Thymus (tissue), 14 donors: ENCODE measurements at places on chromosomes 5 and 9. TPM values are rescaled to one million over a fixed set of nuclear protein-coding genes. Genes with fewer than 3 reads are reported as not detected.

Gene PCDH12
- 0.52 TPM for polyA plus RNA-seq

DNA sequence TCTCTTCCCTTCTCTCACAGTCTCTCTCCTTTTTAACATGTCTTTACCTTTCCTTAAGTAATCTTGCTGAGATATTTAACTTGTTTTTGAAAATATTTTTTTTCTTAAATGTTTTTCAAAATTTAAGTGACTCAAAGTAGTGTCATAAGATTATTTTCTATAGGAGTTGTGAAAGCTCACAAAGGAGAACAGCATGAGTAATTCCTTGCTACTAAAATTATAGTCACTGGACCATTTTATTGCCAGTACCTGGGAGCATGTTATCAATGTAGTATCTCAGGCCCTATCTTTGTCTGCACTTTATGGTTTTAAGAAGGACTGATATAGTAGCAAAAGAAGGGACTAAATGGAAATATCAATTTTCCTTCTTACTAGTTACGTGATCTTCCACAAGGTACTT is 181.9 kb downstream of the TMEM232 start:
- no peak for DNase-seq
- no peaks in the 10 kb centered on the region for H3K36me3 ChIP-seq
- no peak overlapping the region for H3K27ac ChIP-seq
- H3K27me3 ChIP-seq = no peaks in the 10 kb centered on the region
- H3K4me3 ChIP-seq = no peak overlapping the region
- no peaks in the 10 kb centered on the region for H3K4me1 ChIP-seq

DNA sequence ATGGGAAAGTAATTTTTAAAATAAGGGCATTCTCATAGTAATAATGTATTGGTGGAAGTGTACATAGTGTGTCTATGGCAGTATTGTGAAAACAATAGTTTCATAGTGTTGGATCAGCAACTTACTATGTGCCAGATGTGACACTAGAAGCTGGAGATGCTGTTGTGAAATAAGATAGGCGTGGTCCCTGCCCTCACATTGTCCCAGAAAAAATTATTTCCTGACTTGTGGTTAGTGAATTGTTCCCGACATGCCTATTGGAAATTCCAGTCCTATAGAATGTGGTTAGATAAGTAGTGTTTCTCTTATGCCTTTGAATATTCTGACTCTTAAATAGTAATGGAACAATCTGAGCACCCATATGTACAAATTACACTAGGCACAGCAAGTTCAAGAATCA is 55.3 kb upstream of the MTAP start:
- no peak for DNase-seq
- H3K36me3 ChIP-seq = no peaks in the 10 kb centered on the region
- H3K4me3 ChIP-seq = no peak overlapping the region
- no peaks in the 10 kb centered on the region for H3K4me1 ChIP-seq
- no peak overlapping the region for H3K27ac ChIP-seq
- H3K27me3 ChIP-seq = no peaks in the 10 kb centered on the region

DNA sequence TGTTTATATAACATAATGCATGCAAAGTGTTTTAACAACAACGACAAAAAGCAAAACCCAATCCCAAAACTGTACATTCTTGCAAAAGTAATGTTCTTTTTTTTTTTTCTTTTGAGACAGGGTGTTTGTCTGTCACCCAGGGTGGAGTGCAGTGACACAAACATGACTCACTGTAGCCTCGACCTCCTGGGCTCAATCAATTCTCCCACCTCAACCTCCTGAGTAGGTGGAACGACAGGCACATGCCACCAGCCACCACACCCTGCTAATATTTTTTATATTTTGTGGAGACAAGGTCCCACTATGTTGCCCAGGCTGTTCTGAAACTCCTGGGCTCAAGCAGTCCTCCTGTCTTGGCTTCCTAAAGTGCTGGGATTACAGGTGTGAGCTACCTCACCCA is 13.6 kb upstream of the HAVCR1 start:
- DNase-seq = no peak
- H3K27me3 ChIP-seq = no peaks in the 10 kb centered on the region
- H3K27ac ChIP-seq = no peak overlapping the region
- no peaks in the 10 kb centered on the region for H3K4me1 ChIP-seq

DNA sequence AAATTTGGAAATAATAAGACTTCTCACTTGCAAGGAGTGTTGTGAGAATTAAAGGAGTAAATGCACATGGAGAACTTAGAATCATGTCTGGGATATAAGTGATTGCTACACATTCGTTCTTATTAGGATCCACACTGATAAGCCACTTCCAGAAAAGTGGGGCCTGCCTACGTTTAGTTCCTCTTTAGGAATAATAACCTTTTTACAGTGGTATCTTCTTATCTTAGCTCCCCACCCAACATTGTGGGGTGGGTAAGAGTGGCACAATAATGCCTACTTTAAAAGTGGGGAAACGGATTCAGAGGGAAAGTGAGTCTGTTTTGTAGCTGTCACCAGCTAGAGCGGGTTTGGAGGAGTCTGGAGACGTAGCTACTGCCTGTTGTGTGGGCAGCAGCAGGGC is 16.0 kb downstream of the DOCK2 start:
- no peak for DNase-seq
- no peaks in the 10 kb centered on the region for H3K27me3 ChIP-seq
- H3K4me3 ChIP-seq = no peak overlapping the region
- no peak overlapping the region for H3K27ac ChIP-seq

- H3K27ac ChIP-seq = no peak overlapping the region
- no peak for DNase-seq
- H3K27me3 ChIP-seq = no peaks in the 10 kb centered on the region
- no peaks in the 10 kb centered on the region for H3K36me3 ChIP-seq
- no peaks in the 10 kb centered on the region for H3K4me1 ChIP-seq
- no peak overlapping the region for H3K4me3 ChIP-seq
Measured at GRCh38 chr5:114120166-114120565, 241.7 kb upstream of the KCNN2 start.

Gene GABRA6
- not detected for polyA plus RNA-seq

DNA sequence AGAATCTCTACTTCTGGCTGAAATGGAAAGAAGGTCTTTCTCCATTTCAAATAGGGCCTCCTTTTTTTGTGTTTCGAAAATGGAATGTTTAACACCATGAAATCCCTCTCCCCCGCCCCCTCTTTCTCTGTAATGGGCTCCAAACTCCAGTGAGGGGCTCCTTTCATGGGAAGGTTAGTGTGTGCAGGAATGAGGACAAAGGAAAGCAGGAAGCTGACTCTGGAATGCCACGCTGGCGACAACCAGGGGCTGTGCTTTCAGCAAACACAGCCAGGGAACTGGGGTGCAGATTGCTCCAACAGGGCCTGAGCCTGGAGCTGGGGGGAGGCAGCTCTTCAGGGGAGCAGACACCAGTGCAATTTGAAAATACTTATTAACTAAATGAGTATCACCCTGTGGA is 82.8 kb downstream of the CRB2 start:
- H3K27me3 ChIP-seq = no peaks in the 10 kb centered on the region
- no peak for DNase-seq
- no peak overlapping the region for H3K27ac ChIP-seq
- H3K4me3 ChIP-seq = no peak overlapping the region

DNA sequence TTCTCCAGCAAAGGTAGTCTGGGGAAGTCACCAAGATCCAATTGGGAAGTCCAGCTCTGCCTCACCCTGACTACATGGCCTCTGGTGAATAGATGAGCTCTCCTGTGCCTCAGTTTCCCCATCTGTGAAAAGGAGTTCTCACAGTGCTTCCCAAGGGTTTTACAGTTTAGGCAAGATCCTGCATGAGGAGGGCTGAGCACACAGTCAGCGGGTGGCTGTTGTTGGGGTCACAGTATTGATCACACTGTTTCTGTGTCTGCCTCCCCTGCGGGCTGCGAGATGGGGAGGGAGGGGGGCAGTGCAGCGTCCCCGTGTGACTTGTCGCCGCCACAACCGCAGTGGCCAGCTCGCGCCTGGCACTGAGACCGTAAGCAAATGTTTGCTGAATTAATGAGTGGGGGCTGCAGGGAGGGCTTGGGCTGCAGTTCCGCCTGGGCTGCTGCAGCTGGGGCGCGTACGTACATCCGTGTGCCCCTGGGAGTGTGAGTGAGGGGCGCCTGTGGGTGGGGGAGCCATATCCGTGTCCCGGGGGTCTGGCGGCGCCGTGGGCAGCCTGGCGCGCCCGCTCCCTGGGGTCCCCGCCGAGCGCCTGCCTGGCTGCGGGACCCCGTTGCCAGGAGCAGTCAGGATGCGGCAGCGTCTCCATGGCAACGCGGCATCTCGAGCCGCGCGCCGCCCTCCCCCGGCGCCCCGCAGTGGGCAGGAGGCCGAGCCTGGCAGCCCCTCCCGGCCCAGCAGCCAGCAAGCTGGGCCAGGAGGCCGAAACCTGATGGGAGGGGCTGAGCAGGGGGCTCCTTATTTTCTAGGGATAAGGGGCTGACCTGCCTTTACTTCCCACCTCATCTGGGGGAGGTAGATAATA is 31.4 kb upstream of the PSD2 start:
- no peak overlapping the region for H3K27ac ChIP-seq
- peaks cover 65% of the 10 kb centered on the region for H3K27me3 ChIP-seq
- DNase-seq = no peak

DNA sequence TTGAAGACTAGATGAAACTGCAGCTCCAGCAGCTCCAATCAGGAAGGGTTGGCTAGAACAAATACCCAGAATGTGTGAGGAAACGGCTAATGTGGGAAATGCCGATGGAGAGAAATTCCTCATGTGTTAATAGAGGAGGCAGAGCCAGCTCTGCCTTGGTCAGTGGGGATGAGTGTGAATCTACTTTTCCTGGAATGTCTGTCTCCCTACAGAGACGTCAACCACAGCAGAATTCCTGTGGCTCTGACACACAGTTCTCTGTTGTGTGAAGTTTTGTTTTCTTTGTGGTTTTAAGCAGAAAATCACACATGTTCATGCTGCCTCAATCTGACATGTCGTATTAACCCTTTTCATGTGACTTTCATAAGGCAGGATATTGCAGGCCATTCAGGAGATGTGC is 476.6 kb upstream of the WWC1 start:
- no peaks in the 10 kb centered on the region for H3K27me3 ChIP-seq
- no peak overlapping the region for H3K4me3 ChIP-seq
- no peaks in the 10 kb centered on the region for H3K36me3 ChIP-seq

- H3K4me1 ChIP-seq = no peaks in the 10 kb centered on the region
- no peaks in the 10 kb centered on the region for H3K27me3 ChIP-seq
- DNase-seq = no peak
- H3K4me3 ChIP-seq = no peak overlapping the region
- no peaks in the 10 kb centered on the region for H3K36me3 ChIP-seq
- no peak overlapping the region for H3K27ac ChIP-seq
Measured at GRCh38 chr5:78320401-78320800, 25.9 kb upstream of the AP3B1 start.

Gene TMEM232
- polyA plus RNA-seq = 2.3 TPM

DNA sequence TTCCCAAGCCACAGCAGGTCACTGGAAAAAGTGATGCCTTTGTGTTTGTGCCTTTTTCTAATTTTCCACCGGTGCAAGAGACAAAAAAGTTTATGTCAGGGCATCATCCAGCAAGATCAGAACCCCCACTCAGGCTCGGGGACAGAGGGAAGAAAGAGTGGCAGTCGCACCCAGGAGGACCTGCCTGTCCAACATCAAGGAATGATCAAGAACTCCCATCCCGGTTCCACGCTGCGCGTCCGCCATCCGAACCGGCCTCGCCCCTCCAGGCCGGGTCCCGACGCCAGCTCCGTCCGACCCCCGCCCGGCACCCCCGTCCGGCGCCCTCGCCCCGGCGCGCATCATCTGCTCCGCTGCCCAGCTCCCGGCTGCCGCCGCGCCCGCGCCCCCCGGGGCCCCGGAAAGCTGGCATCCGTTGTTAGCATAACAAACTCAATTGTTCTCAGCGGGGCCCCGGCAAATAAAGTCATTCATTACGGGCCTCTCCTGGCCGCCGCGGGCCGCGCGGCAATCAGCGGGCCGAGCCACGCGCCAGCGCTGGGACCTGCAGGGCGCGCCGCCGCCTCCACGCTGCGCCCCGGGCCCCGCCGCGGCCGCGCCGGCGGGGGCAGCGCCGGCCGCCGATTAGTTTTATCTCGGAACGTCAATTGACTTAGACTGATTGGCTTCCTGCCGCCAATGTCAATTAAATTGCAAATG is 48.1 kb downstream of the PAX5 start:
- no peak overlapping the region for H3K4me3 ChIP-seq
- no peaks in the 10 kb centered on the region for H3K36me3 ChIP-seq
- DNase-seq = no peak
- no peak overlapping the region for H3K27ac ChIP-seq
- peaks cover 70% of the 10 kb centered on the region for H3K27me3 ChIP-seq
- peaks cover 6% of the 10 kb centered on the region for H3K4me1 ChIP-seq

Gene NCS1
- polyA plus RNA-seq = 6.9 TPM

Gene PCDHGB6
- polyA plus RNA-seq = 1.1 TPM

Gene NOP16
- 30.6 TPM for polyA plus RNA-seq

- no peaks in the 10 kb centered on the region for H3K27me3 ChIP-seq
- no peak for DNase-seq
- H3K36me3 ChIP-seq = no peaks in the 10 kb centered on the region
- no peak overlapping the region for H3K27ac ChIP-seq
- H3K4me3 ChIP-seq = no peak overlapping the region
Measured at GRCh38 chr5:112293587-112293986, 125.5 kb downstream of the EPB41L4A start.

DNA sequence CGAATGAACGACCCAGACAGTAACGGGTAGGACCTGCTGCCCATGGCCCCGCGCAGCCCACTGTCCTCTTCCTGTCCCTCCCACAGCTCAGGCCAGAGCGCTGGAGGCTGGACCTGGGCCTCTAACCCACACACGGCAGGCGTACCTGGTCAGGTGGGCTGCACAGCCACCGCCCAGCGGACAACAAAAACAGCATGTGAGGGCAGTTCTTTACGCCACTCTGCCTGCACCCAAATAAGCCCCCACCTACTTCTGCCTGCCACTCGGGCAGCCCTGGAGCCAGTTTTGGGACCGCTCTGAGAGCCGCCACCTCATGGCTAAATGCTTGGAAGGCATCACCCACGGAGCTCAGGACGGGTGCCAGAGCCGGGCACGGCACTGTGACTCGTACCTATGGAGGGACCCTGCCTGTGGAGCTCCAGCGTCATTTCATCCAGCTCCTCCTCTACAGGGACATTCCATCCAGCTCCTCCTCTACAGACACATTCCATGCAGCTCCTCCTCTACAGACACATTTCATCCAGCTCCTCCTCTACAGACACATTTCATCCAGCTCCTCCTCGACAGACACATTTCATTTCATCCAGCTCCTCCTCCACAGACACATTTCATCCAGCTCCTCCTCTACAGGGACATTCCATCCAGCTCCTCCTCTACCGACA is 18.9 kb downstream of the CLPTM1L start:
- no peak overlapping the region for H3K4me3 ChIP-seq
- no peak for DNase-seq
- H3K27ac ChIP-seq = no peak overlapping the region
- H3K27me3 ChIP-seq = no peaks in the 10 kb centered on the region
- peaks cover 22% of the 10 kb centered on the region for H3K4me1 ChIP-seq
